ENCODE measurements at places on chromosomes 6 and 20.

DNA sequence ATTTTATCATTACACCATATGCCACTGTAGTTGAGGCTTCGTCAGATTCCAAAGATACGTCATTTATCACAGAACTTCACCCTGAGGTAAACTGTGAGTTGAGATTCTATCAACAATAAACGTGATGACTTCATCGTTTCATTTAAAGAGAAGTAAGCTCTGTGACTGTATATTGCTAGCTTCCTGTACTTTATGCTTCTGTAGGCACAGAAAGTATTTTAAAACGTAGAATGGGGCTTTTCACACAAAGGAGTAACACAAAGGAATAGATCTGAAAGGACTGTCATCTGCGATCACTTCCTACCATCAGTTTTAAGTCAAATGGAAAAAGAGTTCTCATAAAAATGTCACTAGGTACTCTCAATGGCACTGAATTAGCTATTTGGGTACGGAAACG lies 234.4 kb upstream of the MCHR2 start:
- DNase-seq, result no peak

GRCh38 chr20:58511861-58512260 lies 3.3 kb downstream of the APCDD1L start:
- no peak for DNase-seq

DNA sequence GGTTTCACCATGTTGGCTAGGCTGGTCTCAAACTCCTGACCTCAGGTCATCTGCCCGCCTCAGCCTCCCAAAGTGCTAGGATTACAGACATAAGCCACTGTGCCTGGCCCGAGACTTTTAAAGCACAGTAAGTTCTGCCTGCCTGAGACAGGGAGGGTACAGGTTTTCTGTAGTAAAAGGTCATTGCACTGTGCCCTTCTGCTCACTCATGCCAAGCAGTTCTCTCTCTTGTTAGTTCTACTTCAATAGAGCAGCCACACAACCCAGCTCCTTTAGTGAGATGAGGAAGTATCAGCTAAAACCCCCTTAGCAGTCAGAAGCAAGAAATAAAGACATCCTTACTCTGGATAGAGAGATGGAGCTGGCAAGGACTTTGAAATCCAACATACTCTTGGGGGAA lies 52.4 kb upstream of the ARMH2 start:
- DNase-seq, result no peak

DNA sequence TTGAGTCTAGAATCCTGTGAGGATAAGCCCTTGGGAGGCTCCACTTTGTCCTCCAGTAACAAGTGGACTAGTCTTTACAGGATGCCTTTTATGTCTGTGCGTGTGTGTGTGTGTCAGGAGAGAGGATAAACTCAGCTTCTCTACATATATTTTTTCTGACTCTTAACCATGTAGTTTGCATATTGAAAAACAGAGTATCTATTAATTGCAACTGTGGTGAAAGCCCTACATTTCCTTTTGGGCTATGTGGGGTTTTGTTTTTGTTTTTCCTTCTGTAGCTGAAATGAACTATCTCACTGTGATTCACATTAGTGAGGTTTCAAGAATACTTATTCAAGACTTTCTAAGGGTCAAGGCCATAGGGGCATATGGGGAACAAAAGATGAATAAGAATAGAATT lies 17.7 kb downstream of the TPBG start:
- no peak for DNase-seq

DNA sequence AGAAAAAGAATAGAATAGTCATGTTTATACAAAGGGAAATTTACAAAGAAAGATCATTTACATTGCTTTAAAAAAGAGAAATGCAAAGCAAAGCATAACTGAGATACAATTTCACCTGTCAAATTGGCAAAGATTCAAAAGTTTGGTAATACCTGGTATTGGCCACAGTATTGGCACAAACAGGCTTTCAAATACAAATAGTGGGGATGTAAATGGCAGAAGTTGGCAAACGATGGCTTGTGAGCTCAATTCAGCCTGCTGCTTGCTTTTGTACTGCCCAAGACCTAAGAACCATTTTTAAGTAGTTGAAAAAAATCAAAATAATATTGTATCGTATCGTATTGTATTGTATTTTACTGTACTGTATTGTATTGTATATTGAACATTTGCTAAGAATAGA lies 194.5 kb upstream of the JAG1 start:
- no peak for DNase-seq

GRCh38 chr6:52276130-52276529 lies 8.4 kb downstream of the MCM3 start:
- no peak for DNase-seq

GRCh38 chr20:43751167-43752050 lies 24.6 kb upstream of the GTSF1L start:
- DNase-seq, result no peak

- no peak for DNase-seq
Observed at GRCh38 chr20:35621560-35621946, 5.9 kb downstream of the SPAG4 start.

DNA sequence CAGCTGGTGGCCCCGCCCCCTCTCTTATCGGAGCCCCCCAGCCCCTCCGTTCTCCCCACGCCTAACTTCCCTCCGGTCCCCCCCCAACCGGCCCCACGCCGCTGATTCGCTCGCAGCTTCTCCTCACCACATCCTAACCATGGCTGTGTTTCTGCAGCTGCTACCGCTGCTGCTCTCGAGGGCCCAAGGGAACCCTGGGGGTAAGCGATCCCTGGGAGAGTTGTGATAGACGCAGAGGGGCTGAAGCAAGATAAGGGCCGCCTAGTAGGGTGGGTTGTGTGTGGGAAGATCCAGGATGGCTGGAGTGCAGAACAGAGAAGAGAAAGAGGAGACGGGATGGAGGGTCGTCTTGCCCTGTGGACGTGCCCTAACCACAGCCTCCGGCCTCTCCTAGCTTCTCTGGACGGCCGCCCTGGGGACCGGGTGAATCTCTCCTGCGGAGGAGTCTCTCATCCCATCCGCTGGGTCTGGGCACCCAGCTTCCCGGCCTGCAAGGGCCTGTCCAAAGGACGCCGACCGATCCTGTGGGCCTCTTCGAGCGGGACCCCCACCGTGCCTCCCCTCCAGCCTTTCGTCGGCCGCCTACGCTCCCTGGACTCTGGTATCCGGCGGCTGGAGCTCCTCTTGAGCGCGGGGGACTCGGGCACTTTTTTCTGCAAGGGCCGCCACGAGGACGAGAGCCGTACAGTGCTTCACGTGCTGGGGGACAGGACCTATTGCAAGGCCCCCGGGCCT lies at the start of gene MPIG6B:
MPIG6B (plus strand) TSS at position 129 of the 735 bp plus-strand sequence; CDS start at position 140, 11 bp downstream.
- DNase-seq, result no peak

DNA sequence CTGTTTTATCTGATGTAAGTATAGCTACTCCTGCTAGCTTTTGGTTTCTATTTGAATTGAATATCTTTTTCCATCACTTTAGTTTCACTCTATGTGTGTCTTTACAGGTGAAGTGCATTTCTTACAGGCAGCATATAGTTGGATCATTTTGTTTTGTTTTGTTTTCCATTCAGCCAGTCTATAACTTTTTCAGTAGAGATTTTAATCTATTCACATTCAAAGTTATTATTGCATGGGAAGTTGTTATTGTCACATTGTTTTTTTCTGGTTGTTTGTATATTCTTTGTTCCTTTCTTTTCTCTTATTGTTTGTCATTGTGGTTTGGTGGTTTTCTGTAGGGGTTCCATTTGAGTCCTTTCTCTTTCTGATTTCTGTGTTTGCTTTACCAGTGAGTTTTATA lies 151.2 kb downstream of the PDE10A start:
- no peak for DNase-seq

DNA sequence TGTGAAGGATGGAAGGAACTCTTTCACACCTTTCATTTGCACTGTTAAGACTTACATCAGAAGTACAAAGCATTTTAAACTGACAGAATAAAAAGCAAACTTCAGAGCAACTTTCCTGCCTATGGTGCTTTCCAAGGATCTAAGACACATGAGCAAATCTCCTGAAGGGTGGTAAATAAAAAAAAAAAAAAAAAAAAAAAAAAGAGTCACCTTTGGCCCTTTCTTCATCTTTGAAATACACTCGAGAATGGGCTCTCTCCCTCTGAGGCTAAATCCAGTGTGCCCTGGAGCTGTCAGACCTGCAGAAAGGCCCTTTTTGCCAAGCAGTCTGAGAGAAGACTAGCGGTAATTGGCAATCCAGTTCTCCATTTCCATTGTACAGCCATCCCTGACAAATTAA lies 1113.8 kb upstream of the FLRT3 start:
- no peak for DNase-seq

Data from CD4-positive, alpha-beta T cell treated with Interleukin-1 beta for 1 hour (primary cell).